Stromal cell of bone marrow (primary cell): ENCODE measurements at places on chromosomes 1 and 21.

- no peak for DNase-seq
Observed at GRCh38 chr1:64437453-64437852, 32.5 kb upstream of the CACHD1 start.

DNA sequence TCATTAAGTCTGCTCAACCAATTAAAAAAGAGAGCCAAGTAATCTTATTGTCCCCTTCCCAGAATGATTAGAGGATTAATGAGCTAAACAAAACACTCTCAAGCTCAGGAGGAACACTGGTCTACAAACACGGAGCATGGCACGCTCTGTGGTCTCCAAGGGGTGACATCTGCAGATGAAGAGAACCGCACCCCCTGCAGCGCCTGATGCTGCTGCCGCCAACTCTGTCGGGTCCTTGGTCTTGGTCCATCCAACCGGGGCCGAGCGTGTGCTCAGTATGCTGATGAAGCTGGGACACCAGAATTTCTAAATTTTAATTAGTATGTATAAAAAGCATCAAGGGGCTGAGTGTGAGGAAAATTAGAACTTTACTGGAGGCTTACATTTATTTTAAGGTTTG lies 82.7 kb downstream of the LPAR3 start:
- no peak for DNase-seq

DNA sequence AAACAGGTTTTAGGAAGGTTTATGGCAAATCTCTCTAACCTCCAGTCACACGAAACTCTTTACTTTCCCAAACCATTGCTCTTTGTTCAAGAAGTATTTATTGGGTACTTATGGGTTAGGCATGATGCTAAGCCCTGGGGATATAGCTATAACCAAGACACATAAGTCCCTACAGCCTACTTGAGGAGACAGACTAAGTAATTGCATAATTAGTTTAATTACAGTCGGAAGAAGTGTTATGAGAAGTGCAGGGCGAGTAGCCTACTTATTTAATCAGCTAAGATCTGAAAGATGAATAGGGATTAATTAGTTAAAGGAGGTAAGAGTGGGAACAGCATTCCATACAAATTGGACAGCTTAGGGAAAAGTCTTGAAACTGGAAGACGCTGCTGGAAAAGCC lies 13.2 kb upstream of the NASP start:
- DNase-seq = no peak

DNA sequence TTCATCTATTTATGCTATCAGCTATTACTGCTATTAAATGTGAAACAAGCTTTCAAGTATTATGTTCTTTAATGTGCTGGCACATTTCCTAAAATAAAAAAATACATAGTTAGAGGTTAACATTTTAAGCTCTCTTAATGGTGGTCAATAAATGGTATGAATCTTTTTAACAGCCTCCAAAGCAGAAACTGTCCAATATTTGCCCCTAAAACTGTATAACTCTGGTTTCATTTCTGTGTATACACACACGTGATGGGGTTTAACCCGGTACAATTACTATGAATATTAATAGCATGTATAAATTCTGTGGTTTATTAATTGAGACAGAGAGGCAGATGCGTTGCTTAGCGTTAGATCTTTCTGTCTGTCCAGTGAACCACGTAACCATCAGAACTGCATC lies 2.2 kb downstream of the ESRRG start:
- no peak for DNase-seq

- no peak for DNase-seq
Observed at GRCh38 chr1:71792264-71792663, 490.1 kb downstream of the NEGR1 start.

GRCh38 chr1:22959545-22960360 lies 12.9 kb downstream of the LACTBL1 start:
- DNase-seq = no peak

GRCh38 chr1:26542771-26543451 lies 13.3 kb downstream of the RPS6KA1 start:
- DNase-seq = no peak
